Activated CD8-positive, alpha-beta memory T cell treated with anti-CD3 and anti-CD28 coated beads, Interleukin-2, amount 10 ng/mL, durations not matched to agents 7 days and 5 days (primary cell): ENCODE measurements at places on chromosomes 1 and 21. TPM values are rescaled to one million over a fixed set of nuclear protein-coding genes. Genes with fewer than 3 reads are reported as not detected.
A peak's percentile ranks its signal among the peaks of the same experiment; 100 is the strongest.

DNA sequence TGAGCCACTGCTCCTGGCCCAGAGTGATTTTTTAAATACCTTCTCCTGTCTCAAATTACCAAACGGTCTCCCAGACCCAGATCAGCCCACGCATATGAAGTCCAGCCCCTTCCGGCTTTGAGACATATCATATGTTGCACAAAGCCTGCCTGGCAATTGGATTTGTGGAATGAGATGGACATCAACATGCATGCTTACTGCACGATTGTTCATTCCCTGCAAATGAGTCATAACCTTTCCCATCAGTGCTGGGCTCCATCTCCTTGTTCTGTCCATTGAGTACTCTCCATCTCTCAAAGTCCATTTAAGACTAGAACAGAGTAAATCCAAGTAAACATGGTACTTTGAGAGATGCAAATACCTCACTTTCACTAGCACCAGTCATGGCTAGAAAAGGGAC, 612.2 kb upstream of the USP24 start:
- H3K27ac ChIP-seq = no peak overlapping the region
- no peaks in the 10 kb centered on the region for H3K4me1 ChIP-seq
- no peak for DNase-seq
- H3K36me3 ChIP-seq = no peaks in the 10 kb centered on the region

DNA sequence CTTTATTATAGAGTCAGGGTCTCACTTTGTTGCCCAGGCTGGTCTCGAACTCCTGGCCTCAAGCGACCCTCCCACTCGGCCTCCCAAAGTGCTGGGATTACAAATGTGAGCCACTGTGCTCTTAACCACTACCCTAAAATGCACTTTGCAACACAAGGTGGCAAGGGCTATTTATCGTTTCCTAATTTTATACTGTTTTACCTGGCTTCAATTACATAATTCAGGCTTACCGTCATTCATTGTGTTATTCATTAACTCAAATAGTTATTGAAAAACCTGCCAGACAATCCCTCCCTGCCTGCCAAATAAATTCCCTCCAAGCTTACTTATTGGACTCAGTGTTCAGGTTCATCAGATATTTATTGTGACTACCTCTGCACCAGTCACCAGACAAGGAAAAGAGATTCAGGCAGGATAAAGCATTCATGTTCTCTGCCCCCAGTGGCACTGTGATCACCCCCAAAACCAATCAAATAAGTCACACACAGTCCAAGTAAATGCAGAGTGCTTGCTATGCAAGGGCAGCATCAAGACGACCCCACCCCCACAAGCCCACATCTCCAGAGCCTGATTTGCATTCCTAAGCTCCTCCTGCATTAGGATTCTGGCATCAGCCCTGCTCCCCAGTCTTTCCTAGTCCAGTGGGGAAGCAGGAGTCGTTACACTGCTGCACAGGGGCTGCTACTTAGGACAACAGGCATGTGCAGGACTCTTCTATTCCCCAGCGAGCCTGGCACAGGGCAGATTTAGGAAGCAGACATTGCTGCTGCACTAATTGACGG, 8.1 kb downstream of the PAQR7 start:
- no peak overlapping the region for H3K27ac ChIP-seq
- no peak overlapping the region for H3K4me3 ChIP-seq
- no peaks in the 10 kb centered on the region for H3K4me1 ChIP-seq
- H3K27me3 ChIP-seq = no peaks in the 10 kb centered on the region
- no peaks in the 10 kb centered on the region for H3K36me3 ChIP-seq

- no peaks in the 10 kb centered on the region for H3K27me3 ChIP-seq
- H3K27ac ChIP-seq = peak overlapping the region; percentile 79
- no peak overlapping the region for H3K4me3 ChIP-seq
Measured at GRCh38 chr1:173532237-173532636, 55.1 kb downstream of the PRDX6 start.

DNA sequence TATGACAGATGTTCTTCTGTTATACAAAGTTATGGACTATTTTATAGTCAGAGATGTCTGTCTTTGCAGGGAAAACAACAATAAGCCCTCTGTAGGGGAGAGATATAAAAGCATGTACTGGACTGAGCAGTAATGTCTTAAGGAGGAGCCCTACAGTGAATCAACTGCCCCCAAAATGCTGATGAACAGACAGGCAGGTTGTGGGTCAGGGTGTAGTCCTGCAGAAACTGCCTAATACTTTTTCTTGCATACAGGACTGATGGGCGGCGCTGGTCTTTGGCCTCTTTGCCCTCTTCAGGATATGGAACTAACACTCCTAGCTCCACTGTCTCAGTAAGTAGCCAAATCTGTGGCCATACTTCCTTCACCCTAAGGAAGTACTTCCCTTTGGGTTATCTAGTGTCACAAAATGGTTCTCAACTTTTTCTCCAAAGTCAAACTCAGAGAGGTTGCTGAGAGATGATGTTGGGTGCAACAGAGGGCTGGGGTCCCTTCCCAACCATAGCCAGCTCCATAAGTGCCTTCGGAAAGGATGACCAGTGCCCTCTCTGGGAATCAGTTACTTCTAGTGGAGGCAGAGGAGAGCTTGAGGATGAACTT, 129.8 kb downstream of the PIK3R3 start:
- peaks cover 11% of the 10 kb centered on the region for H3K36me3 ChIP-seq
- H3K4me1 ChIP-seq = peaks cover 4% of the 10 kb centered on the region
- H3K27me3 ChIP-seq = no peaks in the 10 kb centered on the region
- H3K4me3 ChIP-seq = no peak overlapping the region
- H3K27ac ChIP-seq = no peak overlapping the region

- no peak overlapping the region for H3K27ac ChIP-seq
- DNase-seq = no peak
- H3K4me3 ChIP-seq = no peak overlapping the region
- H3K27me3 ChIP-seq = no peaks in the 10 kb centered on the region
- H3K4me1 ChIP-seq = peaks cover 42% of the 10 kb centered on the region
- H3K36me3 ChIP-seq = peaks cover 44% of the 10 kb centered on the region
Measured at GRCh38 chr21:34880401-34880800, 168.7 kb downstream of the RUNX1 start.

GRCh38 chr1:205343431-205344065, 13.2 kb downstream of the KLHDC8A start:
- peaks cover 1% of the 10 kb centered on the region for H3K36me3 ChIP-seq
- peaks cover 25% of the 10 kb centered on the region for H3K4me1 ChIP-seq
- no peak overlapping the region for H3K4me3 ChIP-seq
- no peak overlapping the region for H3K27ac ChIP-seq
- no peak for DNase-seq
- H3K27me3 ChIP-seq = peaks cover 76% of the 10 kb centered on the region

DNA sequence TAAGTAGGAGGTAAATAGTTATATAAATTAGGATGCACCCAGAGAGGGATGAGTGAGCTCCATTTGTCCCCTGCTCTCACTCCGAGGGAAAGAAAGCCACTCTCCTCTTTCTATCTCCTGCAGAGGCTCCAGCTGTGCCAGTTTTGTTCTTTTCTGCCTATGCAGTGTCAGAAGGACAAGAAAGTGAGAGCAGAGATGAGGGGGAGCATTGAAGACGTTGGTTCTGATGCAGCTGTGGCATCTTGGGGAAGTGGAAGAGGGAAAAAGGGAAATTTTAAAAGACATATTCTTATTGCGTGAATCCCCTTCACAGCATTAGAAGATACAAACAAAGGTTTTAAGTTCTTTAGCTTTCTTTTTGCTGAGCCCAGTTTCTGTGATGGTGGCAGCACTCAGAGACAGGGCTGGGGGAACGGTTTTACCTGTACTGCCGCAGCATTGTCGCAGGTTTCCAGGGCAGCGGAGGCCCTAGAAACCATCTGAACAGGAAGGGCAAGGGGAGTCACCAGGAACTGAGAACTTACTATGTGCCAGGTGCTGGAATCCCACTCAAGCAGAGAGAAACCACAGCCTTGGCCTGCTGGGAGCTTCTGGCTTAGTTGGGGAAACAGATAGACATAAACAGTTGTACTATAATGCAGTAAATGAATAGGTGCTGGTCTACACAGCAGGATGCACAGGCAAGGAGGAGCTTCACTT, 44.9 kb upstream of the USP24 start:
- no peak overlapping the region for H3K4me3 ChIP-seq
- no peaks in the 10 kb centered on the region for H3K36me3 ChIP-seq
- no peak for DNase-seq
- H3K4me1 ChIP-seq = peaks cover 20% of the 10 kb centered on the region
- H3K27me3 ChIP-seq = peaks cover 25% of the 10 kb centered on the region

DNA sequence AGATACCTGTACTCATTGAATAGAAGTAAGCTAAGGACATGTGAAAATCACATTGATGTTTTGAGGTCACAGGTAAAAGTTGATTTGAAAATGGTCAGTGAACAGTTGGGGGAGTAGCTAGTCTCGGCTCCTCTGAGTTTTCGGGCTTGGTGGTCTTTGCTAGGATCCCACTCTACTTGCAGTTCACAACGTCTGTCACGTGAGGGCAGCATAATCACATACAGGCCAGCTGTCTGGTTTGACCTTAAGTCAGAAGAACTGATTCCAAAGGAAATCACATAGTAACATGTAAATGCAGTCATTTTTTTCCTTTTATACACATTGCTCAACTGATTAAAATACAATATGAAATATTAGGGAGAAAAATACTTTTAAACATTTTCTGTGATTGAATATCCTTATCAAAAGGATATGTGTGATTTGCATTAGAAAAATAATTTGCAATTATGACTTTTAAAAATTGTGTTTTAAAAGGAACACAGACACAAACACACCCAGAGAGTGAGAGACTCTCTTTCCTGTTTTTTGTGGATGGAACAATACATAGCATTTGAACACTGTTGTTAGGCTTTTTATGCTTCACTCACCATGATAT, 21.8 kb upstream of the PDC start:
- H3K4me1 ChIP-seq = no peaks in the 10 kb centered on the region
- no peak overlapping the region for H3K27ac ChIP-seq
- peaks cover 4% of the 10 kb centered on the region for H3K27me3 ChIP-seq

GRCh38 chr1:110875216-110875731, 2.3 kb downstream of the CD53 start:
- peak overlapping the region; percentile 92 for H3K4me3 ChIP-seq
- H3K4me1 ChIP-seq = peaks cover 35% of the 10 kb centered on the region
- DNase-seq = peak; percentile 87
- peak overlapping the region; percentile 92 for H3K27ac ChIP-seq
- no peaks in the 10 kb centered on the region for H3K27me3 ChIP-seq
- peaks cover 53% of the 10 kb centered on the region for H3K36me3 ChIP-seq

- H3K36me3 ChIP-seq = peaks cover 37% of the 10 kb centered on the region
- peaks cover 77% of the 10 kb centered on the region for H3K4me1 ChIP-seq
- DNase-seq = no peak
- peak overlapping the region; percentile 96 for H3K27ac ChIP-seq
- H3K27me3 ChIP-seq = no peaks in the 10 kb centered on the region
- H3K4me3 ChIP-seq = peak overlapping the region; percentile 64
Measured at GRCh38 chr1:92536211-92536979, 49.7 kb upstream of the GFI1 start.

The CHI3L2 gene
- 6.7 TPM for total RNA-seq

The EDN2 gene
- total RNA-seq = not detected

The CROCC gene
- total RNA-seq = 20.5 TPM
